ENCODE measurements at places on chromosomes 7 and 10.

GRCh38 chr7:7889791-7890568 lies 78.6 kb upstream of the GLCCI1 start:
- DNase-seq: no peak

GRCh38 chr10:133388973-133389818 lies 4.8 kb upstream of the MTG1 start:
- no peak for DNase-seq

DNA sequence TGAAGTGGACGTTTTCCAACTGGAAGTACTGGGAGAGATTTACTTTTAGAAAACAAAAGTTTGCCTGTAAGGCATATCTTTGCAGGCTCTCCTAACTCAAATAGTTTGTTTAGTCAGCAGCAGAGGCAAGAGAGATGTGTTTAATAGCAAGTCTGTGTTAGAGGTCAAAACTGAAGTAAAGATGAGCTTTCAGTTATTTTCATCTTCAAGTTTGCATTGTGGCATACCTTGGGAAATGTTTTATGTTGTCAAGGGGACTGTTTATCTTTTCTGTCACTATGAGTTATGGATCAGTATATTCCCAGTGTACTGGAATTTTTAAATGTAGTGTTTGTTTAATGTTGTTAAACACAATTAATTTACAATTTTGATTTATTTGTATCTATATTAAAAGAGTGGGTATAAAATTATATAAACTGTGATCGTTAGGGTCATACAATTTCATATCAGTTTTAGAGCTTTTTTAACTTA lies 169.7 kb upstream of the PPP1R3A start:
- no peak for DNase-seq

DNA sequence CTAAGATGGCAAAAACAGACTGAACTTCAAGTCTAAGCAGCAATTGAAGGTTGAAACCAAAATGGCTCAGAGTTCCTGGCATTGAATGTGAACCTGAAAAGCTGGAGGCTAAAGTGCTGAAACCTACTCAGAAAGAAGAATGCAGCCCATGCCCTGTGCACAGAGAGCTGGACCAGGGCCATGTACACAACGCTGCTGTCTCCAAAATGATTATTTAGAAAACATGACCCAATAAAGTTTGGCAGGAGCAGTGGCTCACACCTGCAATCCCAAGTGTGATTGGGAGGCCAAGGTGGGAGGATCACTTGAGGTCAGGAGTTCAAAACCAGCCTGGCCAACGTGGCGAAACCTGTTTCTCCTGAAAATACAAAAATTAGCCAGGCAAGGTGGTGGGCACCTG lies 158.9 kb downstream of the AKR1D1 start:
- DNase-seq: no peak

- no peak for DNase-seq
Observed at GRCh38 chr7:150462413-150462812, 12.0 kb downstream of the GIMAP8 start.

GRCh38 chr7:553636-554111 lies 34.0 kb upstream of the PDGFA start:
- DNase-seq: no peak

- no peak for DNase-seq
Observed at GRCh38 chr10:113044016-113044755, 94.1 kb downstream of the TCF7L2 start.

DNA sequence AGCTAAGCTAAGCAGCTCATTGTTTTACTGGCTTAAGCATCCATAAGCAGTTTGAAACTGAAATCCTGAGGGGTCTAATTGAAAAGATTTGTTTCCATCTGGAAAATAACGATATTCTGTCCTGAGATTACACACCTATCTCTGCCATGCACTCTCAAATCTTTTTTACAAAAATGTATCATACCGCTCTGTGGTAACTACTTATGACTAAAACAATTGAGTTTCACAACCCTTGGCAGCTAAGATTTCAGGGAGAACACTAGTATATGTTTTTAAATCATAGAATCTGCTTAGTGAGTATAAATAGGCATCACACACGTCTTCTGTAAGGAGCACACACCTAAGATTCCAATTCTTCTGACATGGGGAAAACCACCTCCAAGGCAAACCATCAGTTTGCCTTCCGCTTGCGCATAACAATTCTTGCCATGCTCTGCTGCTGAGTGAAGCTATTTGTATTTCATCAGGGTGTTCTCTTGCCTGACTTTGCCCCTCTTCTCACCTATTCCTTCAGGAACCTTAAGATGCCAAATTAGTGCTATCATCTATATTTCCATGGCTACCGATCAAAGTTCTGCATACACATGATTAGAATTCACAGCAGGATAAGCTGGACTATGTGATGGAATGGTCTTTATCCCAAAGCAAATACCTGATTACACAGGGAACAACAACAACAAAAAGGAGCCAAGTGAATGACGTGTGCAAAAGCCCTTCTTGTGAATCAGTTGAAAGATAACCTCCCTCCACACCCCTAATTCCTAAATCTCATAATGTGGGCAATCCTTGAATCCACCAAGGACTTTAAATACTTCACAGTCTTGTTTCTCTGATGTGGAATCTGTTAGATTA lies 40.9 kb downstream of the PRPF18 start:
- no peak for DNase-seq

- no peak for DNase-seq
Observed at GRCh38 chr10:70845816-70846215, 30.1 kb downstream of the SGPL1 start.

DNA sequence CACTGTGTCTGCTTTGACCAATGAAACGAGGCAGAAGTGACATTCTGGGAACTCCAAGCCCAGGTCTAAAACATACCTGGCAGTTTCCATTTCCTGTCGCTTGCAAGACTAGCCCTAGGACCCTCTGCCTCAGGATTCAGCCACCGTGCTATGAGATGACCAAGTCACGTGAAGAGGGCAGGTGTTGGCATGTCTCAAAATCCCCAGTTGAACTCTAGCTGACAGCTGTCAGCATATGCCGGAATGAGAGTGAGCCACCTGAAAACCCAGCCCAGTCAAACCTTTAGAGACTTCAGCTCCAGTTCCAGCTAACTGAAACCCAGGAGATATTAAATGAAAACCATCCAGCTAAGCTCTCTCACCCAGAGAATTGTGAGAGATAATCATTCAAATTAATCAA lies 89.9 kb upstream of the PPP1R3A start:
- no peak for DNase-seq

DNA sequence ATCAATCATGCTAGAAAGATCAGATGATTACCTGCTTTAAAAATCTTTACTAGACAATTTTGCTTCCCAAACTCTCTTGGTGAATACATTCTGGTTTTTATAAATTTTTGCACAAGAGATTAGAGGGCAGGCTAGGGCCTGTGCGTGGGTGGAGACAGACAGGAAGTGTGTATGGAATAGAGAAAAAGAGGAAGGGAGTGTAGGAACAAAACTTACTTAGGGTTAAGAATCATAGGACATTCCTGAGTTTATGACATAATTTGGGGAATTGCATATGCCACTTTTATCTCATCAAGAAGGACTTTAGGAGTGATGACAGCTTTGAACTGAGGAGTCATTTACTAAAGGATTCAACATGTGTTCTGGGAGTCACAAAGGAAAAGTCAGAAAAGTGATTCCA lies 31.3 kb downstream of the LAMB1 start:
- no peak for DNase-seq

DNA sequence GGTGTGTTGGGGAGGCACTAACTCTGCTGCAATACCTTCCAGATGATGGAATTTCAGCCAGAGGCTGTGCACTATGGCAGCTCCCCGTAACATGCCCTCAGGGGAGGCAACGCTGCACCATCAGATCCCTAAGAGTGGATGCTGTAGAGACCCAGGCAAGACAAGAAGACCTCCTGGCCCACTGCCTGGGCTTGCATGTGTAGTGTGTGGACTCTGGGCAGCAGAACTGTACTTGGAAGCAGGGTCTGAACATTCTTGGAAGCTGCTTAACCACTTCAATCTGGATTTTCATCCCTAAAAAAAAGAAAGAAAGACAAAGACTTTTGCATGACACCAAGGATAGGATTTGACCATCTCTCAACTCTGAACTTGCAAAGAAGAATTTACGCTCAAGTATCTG lies 297.5 kb upstream of the NRP1 start:
- no peak for DNase-seq

DNA sequence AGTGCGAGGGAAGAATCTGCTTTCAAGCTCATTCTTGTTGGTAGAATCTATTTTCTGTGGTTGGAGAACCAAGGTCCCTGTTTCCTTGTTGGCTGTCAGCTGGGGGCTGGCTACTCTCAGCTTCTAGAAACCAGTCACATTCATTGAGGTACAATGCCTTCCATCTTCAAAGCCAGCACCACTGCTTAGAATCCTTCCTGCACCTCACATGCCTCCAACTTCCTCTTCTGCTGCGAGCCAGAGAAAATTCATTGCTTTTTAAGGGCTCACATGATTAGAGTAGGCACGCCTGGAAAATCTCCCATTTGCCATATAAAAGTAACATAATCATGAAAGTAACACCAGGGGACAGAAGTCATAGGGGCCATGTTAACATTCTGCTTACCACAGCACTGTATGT lies 28.7 kb downstream of the TES start:
- no peak for DNase-seq

All from NCI-H524 treated with DMSO at 0.1 percent for 48 hours (cell line).